ENCODE measurements at places on chromosomes 16 and 17.

GRCh38 chr17:38728290-38728831 lies 1.8 kb upstream of the CISD3 start:
- peak; percentile 39 for DNase-seq

GRCh38 chr17:57676543-57676942 lies 68.6 kb downstream of the CCDC182 start:
- DNase-seq = no peak

DNA sequence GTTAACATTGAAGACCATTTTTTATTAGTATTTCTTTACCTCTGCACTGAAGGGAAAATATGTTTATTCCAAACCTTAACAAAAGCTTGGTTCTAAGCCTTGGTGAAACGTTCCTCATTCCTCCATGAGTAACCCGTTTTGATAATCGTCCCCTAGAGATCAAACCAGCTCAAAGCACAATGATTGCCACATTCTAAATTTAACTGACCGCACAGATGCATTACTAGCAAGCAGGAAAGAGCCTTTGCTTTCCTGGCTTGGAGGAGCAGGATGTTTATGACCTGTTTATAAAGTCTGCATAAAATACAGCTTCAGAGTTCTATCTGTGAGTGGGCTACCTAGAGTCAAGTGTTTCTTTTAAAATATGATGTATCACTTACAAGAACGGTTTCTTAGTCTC lies 193.8 kb downstream of the TMEM114 start:
- DNase-seq = no peak

DNA sequence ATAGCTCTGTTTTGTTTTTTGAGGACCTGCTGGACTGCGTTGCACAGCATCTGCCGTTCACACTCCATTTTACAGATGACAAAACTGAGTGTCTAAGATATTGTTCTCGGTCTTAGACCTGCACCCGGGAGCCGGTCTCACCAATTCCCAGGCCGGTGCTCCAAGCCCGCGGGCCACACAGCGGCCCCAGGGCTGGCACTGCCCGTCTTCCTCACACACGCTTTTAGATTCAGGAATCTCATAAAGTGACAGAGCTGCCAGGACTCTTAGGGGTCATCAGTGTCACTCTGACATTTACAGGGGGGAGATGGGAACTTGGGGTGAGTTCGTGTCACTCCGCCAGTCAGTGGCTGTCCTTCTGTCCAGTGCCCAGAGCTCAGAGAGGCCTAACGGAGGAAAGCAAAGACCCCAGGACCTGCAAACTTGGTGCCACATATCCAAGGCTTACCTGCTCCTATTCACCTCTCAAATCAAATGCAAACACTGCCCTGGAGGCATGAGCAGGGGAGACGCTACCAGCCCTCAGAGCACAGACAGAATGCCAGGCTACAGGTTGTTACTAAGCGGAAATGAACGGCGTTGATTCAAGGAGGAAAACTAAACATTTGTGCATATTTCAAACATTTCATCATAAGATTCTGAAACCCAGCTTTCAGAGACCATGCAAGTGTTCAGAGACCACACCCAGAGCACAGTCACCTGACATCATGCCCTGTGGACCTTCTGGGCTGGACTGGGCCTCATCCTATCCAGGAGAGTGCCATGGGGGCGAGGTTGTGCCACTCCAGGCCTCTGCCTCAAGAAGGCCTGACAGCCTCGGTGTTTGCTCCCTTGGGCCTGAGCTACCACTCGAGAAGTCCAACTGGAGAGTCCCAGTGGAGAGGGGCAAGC lies 29.5 kb downstream of the TNFRSF13B start:
- DNase-seq = no peak

DNA sequence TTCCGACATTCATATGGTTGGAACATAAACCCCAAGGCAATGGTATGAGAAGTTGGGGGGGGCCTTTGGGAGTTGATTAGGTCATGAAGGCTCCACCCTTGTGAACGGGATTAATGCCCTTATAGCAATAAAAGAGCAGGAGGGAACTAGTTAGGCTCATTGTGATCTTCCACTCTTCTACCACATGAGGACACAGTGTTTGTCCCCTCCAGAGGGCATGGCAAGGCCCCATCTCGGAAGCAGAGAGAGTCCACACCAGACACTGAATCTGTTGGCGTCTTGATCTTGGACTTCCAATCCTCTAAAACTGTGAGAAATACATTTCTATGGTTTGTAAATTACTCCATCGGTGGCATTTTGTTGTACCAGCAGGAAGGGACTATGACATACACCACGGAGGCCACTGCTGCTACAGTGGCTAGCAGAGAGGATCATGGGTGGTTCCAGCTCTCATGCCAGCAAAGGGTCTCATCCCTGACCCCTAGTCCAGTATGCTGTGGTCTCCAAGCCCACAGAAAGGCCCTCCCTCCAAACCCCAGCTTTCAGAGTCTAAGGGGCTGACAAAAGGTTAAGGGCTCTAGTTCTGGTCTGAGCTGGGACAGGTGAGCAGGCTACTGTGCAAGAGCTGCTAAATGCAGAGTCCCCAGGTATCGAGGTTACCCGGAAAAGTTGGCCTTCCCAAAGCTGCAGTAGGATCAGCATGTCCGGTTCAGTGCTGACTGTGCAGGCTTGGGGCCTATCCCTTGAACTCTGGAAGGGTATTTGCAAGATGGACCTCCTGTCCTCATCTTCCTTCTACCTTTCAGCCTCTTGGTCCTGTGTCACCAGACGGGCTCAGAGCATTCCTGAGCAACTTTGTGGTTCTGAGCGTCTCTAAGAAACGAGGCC lies 12.2 kb downstream of the CCR7 start:
- DNase-seq = peak; percentile 11

- no peak for DNase-seq
Measured at GRCh38 chr16:79422064-79422463, 178.5 kb downstream of the MAF start.

DNA sequence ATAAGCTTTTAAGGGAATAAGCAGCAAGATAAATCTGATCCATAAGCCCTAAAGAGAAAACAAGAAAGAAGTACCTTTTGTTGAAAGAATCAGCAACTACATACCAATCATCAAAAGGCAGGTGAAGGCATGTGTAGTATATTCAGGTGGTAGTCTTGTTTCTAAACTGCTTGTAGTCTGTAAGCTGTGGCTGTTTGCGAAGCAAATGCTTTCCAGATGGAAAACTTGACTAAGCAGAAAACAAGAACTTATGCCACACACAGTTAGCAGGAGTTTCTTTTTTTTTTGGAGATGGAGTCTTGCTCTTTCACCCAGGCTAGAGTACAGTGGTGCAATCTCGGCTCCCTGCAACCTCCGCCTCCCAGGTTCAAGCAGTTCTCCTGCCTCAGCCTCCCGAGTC lies 5.7 kb downstream of the CBX1 start:
- DNase-seq = no peak

DNA sequence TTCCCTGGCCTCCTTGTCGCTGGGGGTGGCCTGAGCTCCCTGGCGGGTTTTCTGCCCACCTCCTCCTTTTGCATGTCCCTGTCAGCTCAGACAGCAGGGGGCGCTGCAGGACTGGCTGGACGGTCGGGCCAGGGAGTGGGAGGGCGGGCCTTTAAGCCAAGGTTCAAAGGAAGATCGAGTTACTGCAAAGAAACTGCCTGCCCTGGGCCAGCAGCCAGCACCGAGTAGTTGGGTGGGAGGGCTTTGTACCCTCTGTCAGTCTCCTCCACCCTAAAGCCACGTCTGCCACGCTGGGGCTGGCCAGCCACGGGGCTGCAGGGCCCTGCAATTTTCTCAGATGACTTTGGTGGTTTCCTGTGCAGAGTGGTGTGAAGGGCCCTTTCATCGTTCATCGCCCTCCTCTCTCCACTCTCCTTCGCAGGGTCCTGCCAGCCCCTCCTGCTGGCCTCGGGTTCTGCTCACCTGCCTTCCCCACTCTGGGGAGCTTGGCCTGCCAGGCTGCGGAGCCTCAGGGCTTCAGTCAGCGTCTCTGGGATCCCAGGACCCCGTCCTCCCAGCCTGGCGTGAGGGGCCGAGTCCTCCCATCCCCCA lies 12.3 kb downstream of the GPR142 start:
- peak; percentile 89 for DNase-seq

Data from activated naive CD4-positive, alpha-beta T cell treated with anti-CD3 and anti-CD28 coated beads, Interleukin-2, amount 50 U/mL, for 16 hours (primary cell).